ENCODE measurements at places on chromosomes 5 and 9. TPM values are rescaled to one million over a fixed set of nuclear protein-coding genes. Genes with fewer than 3 reads are reported as not detected.

DNA sequence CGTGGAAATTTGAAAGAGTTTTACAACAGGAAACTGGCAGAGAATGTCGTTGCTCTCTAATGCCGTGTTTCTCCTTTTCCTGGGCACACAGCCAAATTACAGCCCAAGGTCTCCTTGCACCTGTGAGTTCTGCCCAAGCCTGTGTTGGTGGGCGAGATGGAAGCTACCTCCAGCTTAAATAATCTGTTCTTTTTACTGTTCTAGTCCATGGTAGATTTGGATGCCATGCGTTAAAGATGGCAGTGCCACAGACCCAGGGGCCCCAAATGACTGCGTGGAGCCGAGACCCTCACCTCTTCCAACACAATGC is 92.6 kb upstream of the IRX4 start:
- no peak for DNase-seq
- H3K4me1 ChIP-seq: no peaks in the 10 kb centered on the region
- H3K27ac ChIP-seq: no peak overlapping the region
- no peaks in the 10 kb centered on the region for H3K36me3 ChIP-seq

- H3K27ac ChIP-seq: no peak overlapping the region
- no peaks in the 10 kb centered on the region for H3K4me1 ChIP-seq
- H3K27me3 ChIP-seq: no peaks in the 10 kb centered on the region
- no peak for DNase-seq
- no peaks in the 10 kb centered on the region for H3K36me3 ChIP-seq
- H3K4me3 ChIP-seq: no peak overlapping the region
Observed at GRCh38 chr5:149005077-149005892, 57.6 kb downstream of the SH3TC2 start.

GRCh38 chr5:154112255-154112654 is 73.5 kb downstream of the MFAP3 start:
- no peaks in the 10 kb centered on the region for H3K27me3 ChIP-seq
- H3K4me1 ChIP-seq: no peaks in the 10 kb centered on the region
- H3K27ac ChIP-seq: no peak overlapping the region
- H3K4me3 ChIP-seq: no peak overlapping the region
- H3K36me3 ChIP-seq: no peaks in the 10 kb centered on the region

- H3K4me3 ChIP-seq: no peak overlapping the region
- no peaks in the 10 kb centered on the region for H3K36me3 ChIP-seq
Observed at GRCh38 chr5:110262749-110263148, 463.7 kb downstream of the TMEM232 start.

GRCh38 chr9:85136987-85137386 is 467.5 kb downstream of the NTRK2 start:
- no peaks in the 10 kb centered on the region for H3K27me3 ChIP-seq
- DNase-seq: no peak
- H3K4me3 ChIP-seq: no peak overlapping the region
- H3K4me1 ChIP-seq: no peaks in the 10 kb centered on the region
- no peaks in the 10 kb centered on the region for H3K36me3 ChIP-seq
- H3K27ac ChIP-seq: no peak overlapping the region

Gene SREK1IP1
- 6.1 TPM for total RNA-seq

DNA sequence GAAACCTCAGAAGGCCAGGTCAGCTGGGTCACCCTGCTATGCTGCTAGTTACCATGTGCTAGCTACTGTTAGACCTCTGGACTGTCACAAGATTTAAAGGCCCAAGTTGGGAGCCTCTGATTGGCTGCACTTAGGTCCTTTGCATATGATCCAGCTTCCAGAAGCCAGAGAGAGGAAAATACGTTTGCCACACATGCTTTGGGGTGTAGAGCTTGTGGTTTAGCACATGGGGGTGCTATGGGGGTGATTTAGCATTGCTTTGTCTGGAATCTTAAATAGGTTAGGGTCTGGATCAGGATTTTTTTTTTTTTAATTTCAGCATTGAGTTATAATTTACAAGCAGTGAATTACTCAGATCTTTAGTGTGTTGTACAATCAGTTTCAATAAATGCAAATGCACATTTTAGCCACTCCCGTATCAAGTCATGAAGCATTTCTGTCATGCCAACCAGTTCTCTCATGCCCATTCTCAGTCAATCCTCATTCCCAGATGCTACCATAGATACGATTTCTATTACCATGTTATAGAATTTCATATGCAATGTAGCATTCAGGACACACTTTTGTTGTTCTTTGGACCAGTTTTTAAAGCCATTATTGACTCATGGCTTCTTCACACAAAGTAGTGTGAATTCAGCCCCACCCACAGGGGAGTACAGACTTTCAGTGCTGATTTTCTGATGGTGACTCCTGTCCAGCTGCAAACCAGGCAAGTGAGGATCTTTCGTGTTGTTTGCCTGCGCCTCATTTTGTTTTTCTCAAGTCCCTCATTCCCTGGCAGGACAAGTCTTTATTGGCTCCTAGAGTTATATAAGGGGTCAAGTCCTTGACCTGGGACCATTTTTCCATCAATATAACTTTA is 250.4 kb downstream of the LRRC70 start:
- H3K27me3 ChIP-seq: no peaks in the 10 kb centered on the region
- peaks cover 12% of the 10 kb centered on the region for H3K4me1 ChIP-seq
- peak overlapping the region; percentile 57 for H3K27ac ChIP-seq
- peak; percentile 49 for DNase-seq
- no peaks in the 10 kb centered on the region for H3K36me3 ChIP-seq

Gene ARPC5L
- 22.0 TPM for total RNA-seq

Gene TRIM36
- total RNA-seq: 3.1 TPM

Gene PHF19
- total RNA-seq: 40.2 TPM

- H3K27me3 ChIP-seq: no peaks in the 10 kb centered on the region
- DNase-seq: no peak
- no peak overlapping the region for H3K4me3 ChIP-seq
- H3K4me1 ChIP-seq: peaks cover 6% of the 10 kb centered on the region
- no peaks in the 10 kb centered on the region for H3K36me3 ChIP-seq
Observed at GRCh38 chr9:114164191-114164794, 9.0 kb downstream of the COL27A1 start.

GRCh38 chr9:107593224-107593870 is 103.8 kb upstream of the KLF4 start:
- no peak for DNase-seq
- H3K4me1 ChIP-seq: no peaks in the 10 kb centered on the region
- no peaks in the 10 kb centered on the region for H3K36me3 ChIP-seq
- H3K4me3 ChIP-seq: no peak overlapping the region
- H3K27ac ChIP-seq: no peak overlapping the region

GRCh38 chr9:17578577-17578910 is 322 bp upstream of the SH3GL2 start:
- peaks cover 6% of the 10 kb centered on the region for H3K4me1 ChIP-seq
- DNase-seq: no peak
- peak overlapping the region; percentile 44 for H3K4me3 ChIP-seq
- H3K36me3 ChIP-seq: no peaks in the 10 kb centered on the region
- no peak overlapping the region for H3K27ac ChIP-seq

DNA sequence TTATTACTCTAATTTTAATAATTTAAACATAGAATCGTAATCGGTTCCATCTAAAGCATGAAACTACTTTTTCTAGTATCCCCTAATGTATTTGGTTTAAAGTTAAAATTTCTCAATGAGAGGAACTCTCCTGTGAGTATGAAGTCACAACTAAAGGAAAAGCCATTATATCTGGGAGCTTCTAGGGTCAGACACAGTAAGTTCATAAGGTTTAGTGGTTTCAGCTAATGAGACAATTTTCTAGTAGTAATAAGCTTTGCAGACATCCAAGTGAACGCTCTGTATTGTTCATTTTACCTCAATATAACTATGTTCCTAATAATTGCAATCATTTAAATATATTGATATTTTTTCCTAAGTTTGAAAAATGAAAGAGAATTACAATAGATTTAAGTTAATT is 364.4 kb upstream of the CDH9 start:
- no peaks in the 10 kb centered on the region for H3K36me3 ChIP-seq
- H3K4me3 ChIP-seq: no peak overlapping the region
- H3K27ac ChIP-seq: no peak overlapping the region
- no peak for DNase-seq
- no peaks in the 10 kb centered on the region for H3K27me3 ChIP-seq

DNA sequence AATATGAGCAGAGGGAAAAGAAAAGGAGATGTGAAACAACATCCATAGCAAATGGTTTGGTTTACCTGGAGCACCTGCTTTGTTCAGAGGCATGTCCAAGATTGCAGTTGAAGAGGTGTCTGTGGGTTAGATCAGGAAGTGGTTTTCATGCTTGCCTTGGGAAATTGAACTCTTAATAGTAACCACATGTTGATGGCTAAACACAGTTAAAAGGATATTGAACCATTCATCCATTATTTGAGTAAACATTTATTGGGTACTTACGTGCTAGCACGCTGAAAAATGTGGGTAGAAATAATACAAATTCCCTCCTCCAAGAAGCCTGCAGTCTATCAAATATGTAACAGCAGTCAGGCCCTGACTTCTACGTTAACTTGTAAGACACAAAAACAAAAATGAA is 235.7 kb upstream of the TNC start:
- no peaks in the 10 kb centered on the region for H3K4me1 ChIP-seq
- DNase-seq: no peak
- H3K36me3 ChIP-seq: no peaks in the 10 kb centered on the region

Gene BNC2
- total RNA-seq: 47.9 TPM

DNA sequence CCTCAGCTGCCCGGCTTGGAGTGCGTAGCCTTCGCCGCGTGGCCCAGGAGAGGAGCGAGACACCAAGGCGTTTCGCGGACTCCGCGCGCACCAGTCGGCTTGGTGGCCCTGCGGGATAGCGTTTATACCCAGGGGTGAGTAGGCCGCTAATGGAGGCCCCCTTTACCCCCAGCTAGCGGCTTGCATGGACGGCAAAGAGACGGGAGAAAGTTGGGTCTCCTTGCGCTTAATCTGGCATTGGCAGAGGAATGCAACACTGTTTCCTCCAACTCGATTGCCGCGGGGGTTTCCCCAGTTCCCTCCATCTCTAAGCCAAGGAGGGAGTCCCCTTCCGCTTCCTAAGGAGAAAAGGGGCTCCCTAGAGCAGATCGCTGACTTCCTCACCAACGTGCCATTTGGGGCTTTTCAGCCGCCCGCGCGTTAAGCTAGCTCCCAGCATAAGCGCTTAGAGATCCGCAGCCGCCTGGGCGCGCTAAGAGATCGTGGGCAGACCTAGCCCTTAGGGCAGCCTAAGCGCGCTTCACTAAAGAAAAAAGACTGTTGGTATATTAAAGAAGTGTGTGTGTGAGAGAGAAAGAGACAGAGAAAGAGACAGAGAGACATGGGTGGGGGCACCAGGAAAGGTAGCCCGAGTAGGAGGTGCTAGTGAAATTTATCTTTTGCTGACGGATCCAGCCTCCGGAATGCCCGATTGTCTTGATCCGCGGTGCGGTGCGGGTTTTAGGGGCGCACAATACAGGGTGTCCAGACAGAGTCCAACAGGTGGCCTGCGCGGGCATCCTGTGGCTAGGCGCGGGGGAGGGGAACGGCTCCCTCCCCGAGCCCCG is 597.9 kb upstream of the SGCD start:
- H3K27ac ChIP-seq: no peak overlapping the region
- peak overlapping the region; percentile 19 for H3K4me3 ChIP-seq
- no peaks in the 10 kb centered on the region for H3K36me3 ChIP-seq
- no peaks in the 10 kb centered on the region for H3K27me3 ChIP-seq
- no peak for DNase-seq

Gene NUP188
- 43.8 TPM for total RNA-seq

DNA sequence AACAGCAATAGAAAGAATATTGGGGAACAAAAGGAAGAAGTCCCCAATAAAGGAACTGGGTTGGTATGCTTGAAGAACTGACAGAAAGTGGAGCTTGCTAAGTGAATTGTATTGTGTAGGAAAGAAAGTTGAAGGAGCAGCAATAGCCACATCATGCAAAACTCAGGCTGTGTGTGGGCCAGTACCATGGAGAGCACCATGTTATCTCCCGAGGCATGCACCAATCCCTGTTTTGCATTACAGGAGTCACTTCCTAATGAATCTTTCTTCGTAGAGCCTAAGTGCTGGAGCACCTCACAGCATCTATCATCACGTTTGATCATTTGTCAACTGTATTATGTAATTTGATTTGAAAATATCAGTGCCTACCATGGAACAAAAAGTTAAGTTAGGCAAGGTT is 137.7 kb upstream of the NMUR2 start:
- H3K27ac ChIP-seq: no peak overlapping the region
- no peaks in the 10 kb centered on the region for H3K36me3 ChIP-seq
- DNase-seq: no peak

DNA sequence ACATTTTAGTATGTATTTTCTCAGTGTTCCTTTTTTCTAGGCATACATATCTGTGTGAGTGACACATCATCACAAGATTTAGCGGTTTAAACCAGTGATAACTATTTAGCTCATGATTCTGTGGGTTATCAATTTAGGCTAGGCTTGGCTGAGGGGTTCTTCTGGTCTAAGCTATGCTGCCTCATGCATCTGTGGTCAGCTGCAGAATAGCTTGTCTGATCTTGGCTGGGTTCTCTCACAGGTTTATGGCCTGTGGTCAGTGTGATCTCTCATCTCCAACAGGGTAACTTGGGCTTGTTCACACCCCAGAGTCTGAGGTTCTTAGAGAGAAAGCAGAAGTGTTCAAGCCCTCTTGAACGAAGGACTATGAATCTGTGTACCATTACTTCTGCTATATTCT is 363.3 kb downstream of the KDM4C start:
- no peak overlapping the region for H3K27ac ChIP-seq
- H3K27me3 ChIP-seq: no peaks in the 10 kb centered on the region
- no peaks in the 10 kb centered on the region for H3K4me1 ChIP-seq

GRCh38 chr5:42037379-42037932 is 112.4 kb downstream of the FBXO4 start:
- no peak overlapping the region for H3K27ac ChIP-seq
- H3K27me3 ChIP-seq: no peaks in the 10 kb centered on the region
- no peak for DNase-seq
- no peaks in the 10 kb centered on the region for H3K36me3 ChIP-seq
- no peaks in the 10 kb centered on the region for H3K4me1 ChIP-seq
- H3K4me3 ChIP-seq: no peak overlapping the region

DNA sequence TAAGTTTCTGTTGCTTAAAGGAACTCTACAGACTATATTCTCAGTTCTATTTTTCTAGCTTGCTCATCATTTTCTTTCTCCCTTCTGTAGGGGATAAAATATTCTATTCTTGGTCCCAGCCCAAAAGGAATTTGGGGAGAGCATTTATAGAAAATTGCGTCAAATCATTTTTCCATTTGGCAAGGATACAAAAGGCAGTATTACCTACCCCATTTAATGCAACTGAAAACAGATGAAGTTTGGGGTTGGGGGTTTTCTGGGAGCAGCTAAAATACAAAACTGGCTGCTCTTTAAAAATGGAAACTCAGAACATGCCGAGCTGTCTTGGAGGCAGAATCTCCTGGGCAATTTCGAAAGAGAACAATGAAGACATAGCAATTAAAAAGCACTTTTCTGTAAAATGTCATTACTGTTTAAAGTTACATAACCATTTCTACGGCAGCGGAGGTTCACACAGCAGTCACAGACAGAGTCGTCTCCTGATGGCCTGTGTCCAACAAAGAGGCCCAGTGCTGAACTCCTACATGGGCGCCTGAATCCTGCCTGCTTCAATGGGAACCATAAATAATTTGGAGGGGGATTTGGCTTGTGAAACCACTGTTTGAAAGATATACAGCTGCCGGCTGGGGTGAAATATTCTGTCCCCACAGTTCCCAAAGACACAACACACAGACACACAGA is 152.4 kb downstream of the BRINP1 start:
- H3K36me3 ChIP-seq: no peaks in the 10 kb centered on the region
- peak; percentile 33 for DNase-seq
- no peaks in the 10 kb centered on the region for H3K27me3 ChIP-seq
- no peaks in the 10 kb centered on the region for H3K4me1 ChIP-seq

Measured in ovary (tissue), 10 donors.